ENCODE measurements at places on chromosomes 16 and 17.

- no peak for DNase-seq
Measured at GRCh38 chr17:65572186-65572580, 10.7 kb upstream of the AXIN2 start.

DNA sequence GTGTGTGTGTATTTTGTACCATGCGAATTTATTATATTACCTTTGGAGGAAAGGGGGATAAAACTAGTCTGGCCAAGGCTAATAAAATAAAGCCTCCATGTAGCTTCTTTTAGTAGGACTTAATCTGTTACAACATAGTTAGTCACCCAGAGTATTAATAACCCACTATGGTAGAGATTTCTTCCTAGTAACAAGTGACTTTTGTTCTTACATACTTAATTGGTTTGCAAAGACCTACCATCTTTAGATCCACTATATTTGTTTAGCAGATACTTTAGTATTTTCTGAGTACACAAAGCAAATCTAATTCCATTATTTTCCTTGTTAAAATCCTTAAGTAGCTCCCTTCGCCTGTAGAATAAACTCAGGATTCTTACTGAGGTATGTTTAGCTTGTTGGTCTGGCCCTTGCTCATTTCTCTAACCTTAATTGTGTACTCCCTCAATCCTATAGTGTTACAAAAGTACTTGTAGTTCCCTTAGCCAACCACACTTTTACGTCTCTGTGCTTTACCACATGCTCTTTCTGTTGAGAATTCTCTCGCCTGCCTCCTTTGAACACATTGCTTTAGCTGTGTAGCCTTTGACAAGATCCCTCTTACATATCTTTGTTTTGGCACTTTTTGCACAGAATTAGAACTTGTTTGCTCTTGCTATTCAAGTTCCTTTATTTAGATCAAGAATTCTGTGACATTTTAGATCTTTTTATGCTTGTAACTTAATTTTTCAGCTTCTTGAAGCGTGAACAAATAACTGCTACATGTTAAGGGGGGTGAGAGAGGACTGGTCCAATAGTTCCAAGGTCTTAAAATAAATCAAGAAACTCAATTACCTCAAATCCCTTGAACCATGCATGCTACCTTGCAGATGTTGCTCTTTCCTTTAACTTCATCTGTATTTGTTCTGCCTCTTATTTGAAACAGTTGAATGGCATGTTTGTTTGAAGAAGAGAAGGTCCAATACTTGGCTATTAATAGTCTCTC lies 23.8 kb downstream of the CLTC start:
- peak; percentile 79 for DNase-seq

- peak; percentile 26 for DNase-seq
Measured at GRCh38 chr16:81350306-81350615, 35.5 kb downstream of the GAN start.

- peak; percentile 83 for DNase-seq
Measured at GRCh38 chr16:82660075-82660645, 33.4 kb downstream of the CDH13 start.

DNA sequence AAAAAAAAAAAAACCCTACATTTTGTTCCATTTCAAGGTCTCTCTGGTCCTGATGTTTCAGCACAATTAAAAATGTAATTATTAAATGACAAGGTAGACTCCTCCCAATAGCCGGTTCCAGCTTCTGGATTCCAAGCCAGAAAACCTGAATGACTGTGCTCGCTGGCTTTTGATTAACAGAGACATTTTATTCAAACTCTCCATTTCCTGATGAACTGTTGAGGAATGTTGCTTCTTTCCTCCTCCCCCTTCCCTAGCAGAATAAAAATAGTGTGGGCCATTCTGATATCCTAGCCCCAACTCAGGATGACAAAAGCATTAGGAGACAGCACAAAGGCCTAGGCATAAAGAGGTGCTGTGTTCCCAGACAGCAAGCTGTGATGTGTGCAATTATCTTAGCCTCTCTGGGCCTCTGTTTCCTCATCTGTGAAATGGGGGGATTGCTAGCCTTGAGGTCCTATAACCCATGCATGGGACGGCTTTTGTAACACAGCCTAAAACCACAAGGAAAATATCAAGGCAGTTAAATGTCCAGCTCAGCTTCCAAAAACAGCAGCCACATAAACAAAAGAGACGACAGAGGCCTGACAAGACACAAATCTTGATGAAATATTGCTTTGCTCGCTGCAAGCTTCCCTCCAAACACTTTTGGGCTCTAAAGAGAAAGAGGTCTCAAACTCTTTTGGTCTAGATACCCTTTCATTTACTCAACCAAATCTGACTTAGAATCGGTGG lies 127.2 kb upstream of the RCVRN start:
- DNase-seq, result no peak

- DNase-seq, result peak; percentile 36
Measured at GRCh38 chr16:22073350-22073749, 19.0 kb upstream of the VWA3A start.

- DNase-seq, result no peak
Measured at GRCh38 chr17:10741416-10742135, 11.8 kb upstream of the TMEM220 start.

DNA sequence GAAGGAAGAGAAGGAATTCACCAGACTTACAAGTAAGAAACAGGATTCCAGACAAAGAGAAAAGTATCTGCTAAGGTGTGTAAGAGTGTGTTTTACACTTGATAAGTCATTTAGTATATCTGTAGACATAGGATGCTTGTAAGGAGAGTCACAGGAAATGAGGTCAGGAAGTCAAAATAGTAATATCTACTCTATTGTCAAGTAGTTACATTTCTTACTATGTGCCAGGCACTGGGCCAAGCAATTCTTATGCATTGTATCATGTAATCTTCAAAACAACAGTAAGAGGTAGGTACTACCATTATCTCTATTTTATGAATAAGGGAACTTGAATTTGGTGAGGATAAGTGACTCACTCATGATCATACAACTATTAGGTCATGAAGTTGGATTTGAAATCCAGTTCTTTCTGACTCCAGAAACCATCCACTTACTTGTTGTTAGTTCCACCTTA lies 129.1 kb downstream of the SNX11 start:
- DNase-seq, result peak; percentile 89

- peak; percentile 61 for DNase-seq
Measured at GRCh38 chr17:51298508-51299371, 38.4 kb downstream of the UTP18 start.

GRCh38 chr16:24516900-24517669 lies 22.3 kb upstream of the RBBP6 start:
- peak; percentile 88 for DNase-seq

DNA sequence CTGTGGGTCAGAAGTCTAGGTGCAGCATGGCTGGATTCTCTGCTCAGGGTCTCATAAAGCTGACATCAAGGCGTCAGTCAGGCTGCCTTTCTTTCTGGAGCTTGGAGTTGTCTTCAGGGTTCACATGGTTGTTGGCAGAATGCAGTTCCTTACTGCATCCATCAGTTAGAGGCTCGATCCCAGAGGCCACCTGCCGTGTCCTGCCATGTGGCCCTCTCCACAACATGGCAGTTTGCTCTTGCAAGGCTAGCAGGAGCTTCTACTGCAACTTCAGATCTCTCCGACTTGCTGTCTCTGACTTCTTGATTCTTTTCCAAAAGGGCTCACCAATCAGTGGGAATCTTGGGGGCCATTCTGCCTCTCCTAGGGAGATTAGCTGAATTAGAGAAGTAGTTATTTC lies 11.9 kb downstream of the PITPNC1 start:
- DNase-seq, result no peak

DNA sequence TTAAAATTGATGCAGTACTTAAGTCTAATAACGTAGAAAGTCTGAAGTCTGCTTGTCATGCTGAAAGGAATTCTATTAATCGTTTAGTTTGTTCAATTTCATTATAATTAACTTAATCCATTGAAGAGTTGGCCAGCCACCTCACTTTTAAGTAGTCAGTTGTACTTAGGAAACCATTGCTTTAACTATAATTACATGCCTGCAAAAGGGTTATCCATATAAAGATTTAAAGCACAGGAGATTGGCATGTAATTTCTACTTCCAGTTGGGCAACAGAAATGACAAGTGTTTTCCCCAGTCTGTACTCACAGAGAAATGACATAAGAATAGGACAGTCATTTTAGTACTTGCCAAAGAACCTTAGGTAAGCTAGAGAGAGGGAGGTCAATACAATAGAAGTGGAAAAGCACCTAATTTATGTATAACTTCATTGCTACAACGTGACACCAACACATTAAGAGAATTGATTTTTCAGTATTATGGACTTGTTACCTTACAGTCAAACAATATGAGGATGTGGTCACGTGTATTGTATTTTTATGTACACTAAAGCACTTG lies 3.7 kb upstream of the USP32 start:
- DNase-seq, result no peak

DNA sequence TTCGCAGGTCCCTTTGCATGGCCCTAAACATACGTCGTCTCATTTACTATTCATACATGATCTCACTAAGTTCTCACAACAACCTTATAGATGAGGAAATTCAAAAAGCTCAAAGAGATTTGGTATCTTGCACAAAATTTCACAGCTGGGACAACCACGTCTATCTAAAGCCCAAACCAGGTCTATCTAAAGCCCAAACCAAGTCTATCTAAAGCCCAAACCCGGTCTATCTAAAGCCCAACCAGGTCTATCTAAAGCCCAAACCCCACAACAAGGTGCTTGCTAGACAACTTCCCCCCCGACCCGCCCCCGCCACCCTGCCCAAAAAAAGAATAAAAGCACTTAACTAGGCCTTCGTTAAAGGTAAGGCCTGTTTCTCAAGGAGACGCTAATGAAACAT lies 174.9 kb downstream of the VPS53 start:
- DNase-seq, result no peak

DNA sequence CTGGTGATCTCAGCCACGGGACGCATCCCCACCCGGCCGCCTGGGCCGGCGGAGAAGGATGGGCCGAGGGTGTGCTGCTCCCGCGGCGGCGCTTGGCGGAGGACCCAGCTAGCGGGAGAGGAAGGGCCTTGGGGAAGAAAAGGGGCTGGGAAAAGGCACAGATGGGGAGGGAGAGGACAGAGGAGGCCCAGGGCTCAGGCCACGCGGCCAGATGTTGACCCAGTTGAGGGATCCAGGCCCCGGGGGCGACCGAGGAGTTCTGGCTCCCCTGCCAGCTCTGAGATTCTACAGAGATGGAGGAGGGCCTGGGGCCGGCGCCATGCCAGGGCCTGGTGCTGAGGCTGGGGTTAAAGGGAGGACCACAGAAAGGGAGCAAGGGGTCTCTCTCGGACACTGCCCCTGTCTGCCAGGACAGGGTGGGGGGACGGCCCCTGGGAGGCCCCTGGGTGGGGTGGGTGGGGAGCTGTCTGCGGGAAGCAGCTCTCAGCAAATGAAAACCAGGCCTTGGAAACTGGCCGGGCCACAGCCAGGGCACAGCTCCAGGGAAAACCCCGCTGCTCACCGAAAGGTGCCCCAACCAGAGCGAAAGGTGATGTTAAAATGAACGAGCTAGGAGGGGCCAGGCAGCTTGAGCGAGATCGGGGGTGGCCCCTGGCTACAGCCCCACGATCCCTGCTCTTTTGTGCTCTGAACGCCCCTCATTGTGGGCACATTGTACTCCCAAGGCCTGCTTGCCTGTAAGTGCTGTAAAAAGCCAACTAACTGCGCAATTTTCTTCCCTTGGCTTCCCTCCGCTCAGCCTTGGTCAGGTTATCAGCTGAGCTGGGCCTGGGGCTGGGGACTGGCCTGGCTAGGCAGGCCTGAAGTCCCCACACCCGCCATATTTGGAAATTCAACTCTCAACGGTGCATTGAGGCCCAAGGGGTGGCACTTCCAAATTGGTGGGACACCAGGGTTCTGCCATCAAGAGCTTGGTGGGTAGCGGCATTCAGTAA lies 191.4 kb downstream of the ZNF423 start:
- no peak for DNase-seq

DNA sequence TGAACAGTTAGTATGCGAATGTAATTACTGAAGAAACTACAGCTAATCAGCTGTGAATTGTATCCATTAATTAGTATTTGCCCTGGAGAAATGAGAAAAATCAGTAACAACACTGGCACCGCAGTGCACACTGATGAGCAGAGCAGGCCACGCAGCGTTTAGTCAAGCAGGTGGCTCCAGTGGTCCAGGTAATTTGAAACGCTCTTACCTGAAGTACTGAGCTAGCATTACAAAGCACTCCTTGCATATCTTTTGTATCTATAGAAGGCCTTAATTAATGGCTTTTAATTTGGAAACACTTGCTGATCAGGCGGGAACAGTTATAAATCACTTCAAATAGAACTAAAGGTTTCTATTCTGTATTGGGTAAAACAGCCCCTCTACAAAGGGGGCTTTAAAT lies 76.4 kb downstream of the TOX3 start:
- no peak for DNase-seq

GRCh38 chr17:3688852-3689261 lies 7.1 kb downstream of the P2RX5 start:
- DNase-seq, result no peak

DNA sequence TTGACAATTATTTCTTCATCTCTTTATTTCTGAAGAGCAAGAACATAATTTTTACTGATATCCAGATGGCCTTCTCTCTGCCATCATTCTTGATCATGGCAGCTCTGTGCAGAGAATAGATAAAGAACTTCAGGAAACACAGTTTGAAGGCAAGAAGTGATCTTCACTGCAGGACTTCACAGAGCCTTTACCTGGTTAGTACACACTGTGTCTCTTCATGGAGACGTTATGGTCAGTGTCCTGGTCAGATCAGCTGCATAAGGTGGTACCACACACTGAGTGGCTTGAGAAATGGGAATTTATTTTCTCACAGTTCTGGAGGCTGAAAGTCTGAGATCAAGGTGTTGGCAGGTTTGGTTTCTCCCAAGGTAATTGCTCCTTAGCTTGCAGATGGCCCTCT lies 129.5 kb downstream of the UTP18 start:
- no peak for DNase-seq

- no peak for DNase-seq
Measured at GRCh38 chr16:86317813-86318650, 192.3 kb upstream of the FOXF1 start.

GRCh38 chr17:76529224-76530094 lies 8.1 kb downstream of the CYGB start:
- peak; percentile 78 for DNase-seq

DNA sequence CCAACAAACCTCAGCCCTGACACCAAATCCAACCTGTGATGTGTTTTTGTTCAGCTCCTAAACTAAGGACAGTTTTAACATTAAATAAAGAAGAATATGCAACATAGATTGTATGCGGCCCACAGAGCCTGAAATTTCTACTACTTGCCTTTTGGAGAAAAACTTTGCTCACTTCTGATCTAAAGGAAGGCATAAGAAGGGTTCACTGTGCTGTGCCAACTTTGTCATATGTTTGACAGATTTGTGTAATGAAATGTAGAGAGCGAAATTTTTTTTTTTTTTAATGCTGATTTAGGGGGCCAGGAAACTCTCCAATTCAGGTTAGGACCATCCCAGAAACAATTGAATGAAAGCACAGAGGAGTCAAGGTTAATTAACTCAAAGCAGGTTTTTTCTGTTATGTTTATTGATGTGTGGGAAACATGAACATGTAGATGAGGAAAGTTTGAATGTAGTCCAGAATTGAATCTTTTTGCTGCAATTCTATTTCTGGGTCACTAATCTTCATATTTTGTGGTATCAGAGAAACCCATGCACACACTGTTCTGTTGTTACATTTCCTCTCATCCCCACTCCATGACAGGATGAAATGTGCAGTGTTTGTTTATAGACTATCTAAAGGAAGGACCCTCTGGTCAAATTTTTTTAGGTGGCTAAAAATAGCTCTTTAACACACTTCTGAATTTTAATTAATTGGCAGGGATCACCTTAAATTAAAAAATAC lies 71.5 kb downstream of the TAOK1 start:
- DNase-seq, result peak; percentile 14

GRCh38 chr16:1348926-1349325 lies 2.8 kb downstream of the TSR3 start:
- no peak for DNase-seq
